Stimulated activated CD4-positive, alpha-beta T cell treated with anti-CD3 and anti-CD28 coated beads, TNF-alpha, amount 100 ng/mL, for 4 hours (primary cell): ENCODE measurements at places on chromosomes 2 and 18.

DNA sequence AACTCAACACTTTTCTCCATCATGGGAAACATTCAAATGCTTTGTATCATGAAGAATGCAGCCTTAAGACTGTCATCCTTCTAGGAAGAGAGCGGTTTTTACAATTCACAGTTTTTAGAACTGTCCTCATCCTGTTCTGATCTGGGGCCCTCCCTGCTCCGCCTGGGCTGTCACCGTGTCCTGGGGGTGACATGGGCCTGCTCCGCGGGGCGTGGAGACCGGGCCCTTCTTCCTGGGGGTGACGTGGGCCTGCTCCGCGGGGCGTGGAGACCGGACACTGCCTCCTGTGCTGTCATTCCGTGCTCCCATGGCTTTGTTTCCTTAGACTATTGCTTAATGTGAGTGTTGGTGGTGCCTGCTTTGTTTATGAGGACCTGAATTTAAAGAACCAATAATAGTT, 122.8 kb downstream of the TMEM18 start:
- no peak for DNase-seq

DNA sequence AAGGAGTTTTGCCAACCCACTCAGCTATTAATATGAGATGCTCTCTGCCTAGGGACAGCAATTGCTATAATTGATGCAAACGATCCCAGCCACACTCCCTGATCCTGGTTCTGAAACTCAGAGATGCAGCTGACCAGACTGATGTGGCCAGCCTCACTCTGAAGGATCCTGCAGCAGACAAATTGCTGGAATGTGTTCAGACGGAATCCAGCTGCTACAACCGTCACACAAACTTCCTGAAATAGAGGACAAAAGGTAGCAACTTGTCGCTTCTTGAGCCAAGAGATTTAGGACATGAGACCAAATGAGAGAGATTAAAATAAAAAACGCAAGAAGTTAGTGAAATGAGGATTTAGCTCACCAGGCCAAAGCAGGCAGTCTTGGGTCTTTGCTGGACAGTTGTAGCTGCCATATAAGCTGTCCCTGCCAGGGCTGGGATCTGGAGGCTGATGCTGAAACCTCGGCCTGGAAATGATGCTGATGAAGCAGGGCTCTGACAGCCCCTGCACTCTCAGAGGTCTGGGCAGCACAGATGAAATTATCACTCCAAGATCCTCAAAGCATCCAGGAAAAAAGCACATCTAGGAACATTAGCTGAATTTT, 8.3 kb upstream of the YWHAQ start:
- no peak for DNase-seq

- no peak for DNase-seq
These were observed 69.3 kb downstream of the MARCO start for GRCh38 chr2:119011162-119011909.

- DNase-seq = no peak
These were observed 26.2 kb downstream of the ADI1 start for GRCh38 chr2:3492951-3493614.

DNA sequence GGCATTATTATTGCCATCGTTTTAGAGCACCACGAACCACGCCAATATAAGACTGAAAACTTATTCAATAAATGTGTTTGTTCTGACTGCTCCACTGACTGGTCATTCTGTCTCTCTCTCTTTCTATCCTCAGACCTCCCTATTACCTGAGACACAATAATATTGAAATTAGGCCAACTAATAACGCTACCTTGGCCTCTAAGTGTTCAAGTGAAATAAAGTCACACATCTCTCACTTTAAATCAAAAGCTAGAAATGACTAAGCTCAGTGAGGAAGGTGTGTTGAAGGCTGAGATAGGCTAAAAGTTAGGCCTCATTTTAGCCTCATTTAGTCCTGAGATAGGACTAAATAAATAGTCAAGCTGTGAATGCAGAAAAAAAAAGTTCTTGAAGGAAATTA, 38.8 kb downstream of the G6PC2 start:
- DNase-seq = no peak

DNA sequence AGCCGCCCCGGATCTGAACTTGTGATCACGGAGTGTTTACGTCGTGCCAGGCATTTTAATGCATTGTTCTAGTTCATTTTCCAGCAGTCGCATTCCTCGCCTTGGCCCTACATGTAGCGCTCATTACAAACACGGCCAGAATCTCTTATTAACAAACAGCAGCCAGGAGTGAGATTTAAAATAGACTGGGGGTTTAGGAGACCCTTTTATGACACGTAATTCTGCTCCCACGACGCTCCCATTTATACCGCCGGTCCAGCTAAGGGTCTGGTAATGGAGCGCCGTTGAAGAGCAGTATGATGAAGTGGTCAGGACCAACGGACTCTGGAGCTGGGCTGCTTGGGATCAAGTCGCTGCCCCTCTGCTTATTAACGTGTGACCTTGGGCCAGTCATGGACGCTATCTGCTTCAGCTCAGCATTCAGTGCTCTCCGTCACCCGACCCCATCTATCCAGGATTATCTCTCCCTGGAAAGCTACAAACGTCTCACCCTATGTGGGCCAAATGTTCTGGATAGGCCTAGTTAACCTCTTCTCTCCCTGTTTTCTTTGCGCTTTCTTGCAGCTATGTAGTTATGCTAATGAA, 745 bp downstream of the MSH2 start:
- DNase-seq = no peak

DNA sequence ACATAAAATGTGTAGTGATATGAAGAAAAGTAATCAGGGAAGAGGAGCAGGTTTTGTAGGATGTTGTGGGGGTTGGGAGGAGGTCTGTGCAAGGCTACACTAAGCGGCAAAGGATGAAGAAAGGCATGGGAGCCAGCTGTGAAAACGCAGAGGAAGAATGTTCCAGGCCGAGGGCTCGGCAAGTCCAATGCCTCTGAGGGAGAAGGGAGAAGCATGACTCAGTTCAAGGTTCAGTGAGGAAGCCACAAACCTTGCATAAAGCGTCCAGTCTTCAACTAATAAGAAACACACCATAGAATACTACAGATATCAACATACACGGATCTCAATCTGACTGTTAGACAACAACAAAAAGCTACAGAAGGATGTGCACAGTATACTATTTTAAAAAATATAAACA, 16.2 kb downstream of the EPB41L3 start:
- no peak for DNase-seq

- DNase-seq = no peak
These were observed 46.6 kb downstream of the CDK15 start for GRCh38 chr2:201852878-201853415.
